ENCODE measurements at places on chromosomes 4 and X.

DNA sequence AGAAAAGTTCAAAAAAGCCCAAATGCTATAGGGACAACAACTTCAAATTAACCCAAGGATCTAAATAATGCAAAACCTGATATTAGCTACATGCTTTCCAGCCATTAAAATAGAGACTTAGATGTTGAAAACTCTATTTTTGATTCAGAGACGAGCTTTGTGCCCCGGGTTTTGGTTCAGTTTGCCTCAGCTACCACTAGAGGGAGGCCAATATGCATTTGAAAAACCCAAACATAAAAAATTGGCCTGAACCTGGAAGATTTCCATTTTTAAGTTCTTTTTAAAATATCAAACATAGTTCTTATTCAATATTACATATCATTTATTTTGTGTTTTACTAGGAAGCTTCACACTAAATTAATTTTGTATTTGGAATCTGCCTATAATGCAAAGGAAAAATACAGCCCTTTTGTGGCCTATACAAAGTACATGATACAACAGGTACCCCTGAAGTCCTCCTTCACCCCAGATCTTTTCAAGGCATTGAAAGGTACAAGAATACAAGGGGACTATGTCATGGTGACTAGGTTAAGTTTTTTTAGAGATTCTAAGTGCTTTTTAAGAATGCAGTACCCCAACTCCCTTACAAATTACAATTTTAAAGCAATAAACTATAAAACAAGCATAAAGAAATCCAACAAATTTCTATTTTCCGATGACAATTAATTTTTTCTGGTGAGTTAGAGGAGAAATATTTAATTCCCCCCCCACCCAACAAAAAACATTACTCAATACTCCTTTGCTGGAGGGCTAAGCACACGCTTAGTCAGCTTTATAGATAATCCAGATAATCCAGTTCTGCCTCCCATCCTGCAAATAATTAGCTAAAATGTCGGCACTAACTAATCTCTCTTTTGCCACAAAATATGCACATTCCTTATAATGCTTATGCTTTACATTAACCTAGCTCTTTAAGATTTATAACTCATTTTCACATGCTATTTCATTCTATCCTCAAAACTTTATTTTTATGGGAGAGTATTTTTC lies 97.7 kb upstream of the PTPN13 start:
- peak; percentile 42 for DNase-seq

- no peak for DNase-seq
Observed at GRCh38 chr4:38621028-38621684, 42.8 kb upstream of the KLF3 start.

DNA sequence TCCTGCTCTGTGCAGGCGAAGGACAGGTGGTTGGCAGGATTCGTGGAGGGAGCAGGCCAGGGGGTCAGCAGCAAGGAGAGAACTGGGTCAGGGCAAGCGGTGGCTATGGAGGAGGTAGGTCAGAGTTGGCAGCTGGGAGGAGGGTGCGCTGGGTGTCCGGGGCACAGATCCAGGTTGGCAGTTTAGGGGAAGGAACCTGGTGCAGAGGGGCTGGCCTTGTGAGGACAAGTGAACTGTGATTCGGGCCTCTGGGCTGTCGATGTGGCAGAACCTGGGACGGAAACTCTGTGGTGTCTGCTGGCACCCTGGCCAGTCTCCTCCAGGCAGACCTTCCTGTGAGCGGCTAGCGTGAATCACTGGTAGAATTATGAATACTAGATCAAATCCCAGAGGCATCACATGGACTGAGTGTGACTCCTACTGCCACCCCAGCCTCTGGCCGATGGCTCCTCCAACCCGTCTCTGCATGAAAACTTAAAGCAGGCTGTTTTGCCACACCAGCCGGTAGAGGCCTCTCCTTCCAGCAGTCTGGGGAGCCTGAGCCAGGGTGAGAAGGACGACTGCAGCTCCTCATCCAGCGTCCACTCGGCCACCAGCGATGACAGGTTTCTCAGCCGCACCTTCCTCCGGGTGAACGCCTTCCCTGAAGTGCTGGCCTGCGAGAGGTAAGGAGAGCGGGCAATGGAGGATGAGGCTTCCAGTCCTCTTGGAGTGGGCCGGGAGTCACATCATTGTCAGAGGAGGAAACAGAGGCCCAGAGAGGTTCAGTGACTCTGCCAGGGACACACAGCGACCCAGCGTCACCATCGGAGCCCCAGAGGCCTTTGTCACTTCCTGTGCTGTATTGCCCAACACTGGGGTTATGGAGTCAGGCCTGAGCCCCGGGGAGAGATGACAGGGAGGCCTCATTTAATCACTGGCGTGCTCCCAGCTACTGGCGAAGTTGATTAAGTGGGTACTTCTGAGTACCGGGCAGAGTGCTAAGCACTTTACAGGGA lies 20.3 kb downstream of the EVC start:
- DNase-seq = no peak

GRCh38 chrX:56232221-56233082 lies at the start of gene KLF8:
KLF8 (plus strand) TSS chrX:56232356; CDS start chrX:56233335, 979 bp downstream.
- DNase-seq = peak; percentile 52

GRCh38 chrX:14936561-14936960 lies 63.3 kb downstream of the MOSPD2 start:
- DNase-seq = no peak

GRCh38 chr4:134327274-134328122 lies 125.9 kb upstream of the PABPC4L start:
- no peak for DNase-seq

DNA sequence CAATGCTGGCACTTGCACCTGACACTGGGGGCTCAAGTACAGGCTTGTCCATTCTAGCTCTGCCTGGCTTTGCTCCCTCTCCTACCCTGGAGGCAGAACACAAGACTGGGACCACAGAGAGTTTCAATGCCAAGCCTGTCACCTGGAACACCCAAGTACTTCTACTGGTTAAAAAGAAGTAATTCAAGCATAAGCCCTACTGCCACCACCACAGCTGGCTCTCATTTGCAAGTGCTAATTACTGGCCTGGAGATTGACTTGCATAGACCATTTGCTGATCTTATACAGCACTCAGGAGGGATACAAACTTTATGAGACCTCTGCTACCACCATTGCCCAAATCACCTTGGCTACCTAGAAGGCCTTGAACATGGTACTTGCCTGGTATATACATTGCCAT lies 1550.9 kb downstream of the C4orf33 start:
- no peak for DNase-seq

Data from activated CD8-positive, alpha-beta memory T cell treated with anti-CD3 and anti-CD28 coated beads, Interleukin-2, amount 10 ng/mL, durations not matched to agents 7 days and 5 days (primary cell).